ENCODE measurements at places on chromosomes 2 and 18.

DNA sequence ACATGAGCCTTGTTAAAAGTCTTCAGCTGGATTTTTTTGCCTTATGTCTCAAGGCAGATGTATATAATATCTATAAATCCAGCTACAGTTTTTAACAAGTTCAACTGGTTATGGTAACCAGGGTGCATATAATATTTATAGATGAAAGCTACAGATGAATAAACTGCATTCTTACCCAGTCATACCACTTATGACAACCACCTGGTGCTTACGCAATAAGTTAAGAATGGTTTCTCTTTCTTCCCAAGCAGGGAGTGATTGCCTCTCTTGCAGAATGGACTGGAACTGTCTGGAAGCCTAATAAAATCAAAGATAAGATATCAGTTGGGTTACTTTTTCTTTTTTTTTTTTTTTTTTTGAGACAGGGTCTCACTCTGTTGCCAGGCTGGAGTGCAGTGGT lies 19.6 kb downstream of the DHX57 start:
- DNase-seq, result no peak

DNA sequence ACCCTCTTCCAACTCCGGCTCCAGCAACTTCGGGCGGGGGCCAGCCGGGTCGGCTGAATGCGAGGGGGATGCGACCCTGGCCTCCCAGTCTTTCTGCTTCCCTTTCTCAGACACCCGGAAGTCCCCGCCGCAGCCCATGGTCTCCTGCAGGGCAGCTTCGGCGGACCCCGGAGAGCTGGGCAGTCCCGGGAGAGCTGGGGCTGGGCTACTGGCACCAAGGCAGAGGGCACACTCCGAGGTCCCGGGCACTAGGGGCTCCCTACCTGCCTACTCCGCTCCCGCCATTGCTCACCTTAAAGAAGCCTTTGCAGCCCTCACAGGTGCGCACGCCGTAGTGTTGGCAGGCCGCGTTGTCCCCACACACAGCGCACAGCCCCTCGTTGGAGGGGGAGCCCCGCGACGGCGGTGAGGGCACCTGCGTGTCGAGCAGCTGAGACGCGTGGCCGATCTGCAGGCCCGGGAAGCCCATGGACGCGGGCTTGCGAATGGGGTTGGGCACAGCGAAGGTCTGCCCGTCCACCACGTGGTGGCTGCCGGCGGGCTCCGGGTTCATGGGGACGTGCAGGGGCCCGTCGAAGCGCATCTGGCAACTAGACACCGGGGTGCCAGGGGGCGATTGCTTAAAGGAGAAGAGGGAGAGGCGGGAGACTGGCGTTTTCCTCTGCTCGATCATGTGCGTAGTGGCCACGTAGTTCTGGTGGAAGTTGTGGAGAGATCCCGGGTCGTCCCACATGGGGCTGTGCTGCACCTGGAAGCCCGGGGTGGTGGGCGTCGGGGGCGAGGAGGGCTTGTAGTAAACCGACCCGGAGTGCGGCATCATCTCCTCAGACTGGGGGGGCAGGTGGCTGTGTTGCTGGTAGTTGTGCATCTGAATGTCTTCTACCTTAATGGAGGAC lies 3.2 kb downstream of the NR4A2 start:
- DNase-seq, result peak; percentile 68

DNA sequence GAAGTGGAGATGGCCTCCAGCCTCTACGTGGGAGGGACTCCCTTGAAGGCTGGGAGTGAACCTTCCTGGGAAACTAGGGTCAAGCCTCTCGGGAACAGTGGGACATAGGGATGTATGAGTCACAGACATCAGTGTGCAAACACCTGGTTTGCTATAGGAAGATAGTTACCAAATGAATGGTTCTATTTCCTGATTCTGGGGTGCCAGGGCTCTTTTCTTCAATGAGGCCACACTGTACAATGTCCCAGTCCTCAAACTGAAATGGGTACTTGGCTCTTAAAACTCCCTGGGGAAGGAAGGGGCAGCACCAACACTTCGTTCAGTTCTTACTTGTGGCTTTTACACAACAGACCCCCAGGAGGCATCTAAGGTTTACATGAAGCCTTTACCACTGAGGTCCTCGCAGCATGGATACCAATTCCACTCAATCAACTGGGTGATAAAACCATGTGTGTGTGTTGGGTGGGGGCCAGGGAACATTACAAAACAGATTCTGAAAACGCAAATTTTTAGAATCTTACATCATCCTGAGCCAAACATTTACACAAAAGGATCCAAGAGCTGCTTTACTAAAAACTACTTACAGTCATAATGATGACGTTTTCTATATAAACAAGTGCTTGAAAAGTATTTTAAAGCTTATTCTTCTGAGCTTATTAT lies 10.4 kb downstream of the ERFE start:
- DNase-seq, result peak; percentile 84

GRCh38 chr18:40851014-40851429 lies 1104.0 kb upstream of the PIK3C3 start:
- DNase-seq, result no peak

GRCh38 chr2:78029392-78029995 lies 507.3 kb upstream of the LRRTM4 start:
- no peak for DNase-seq

- no peak for DNase-seq
Measured at GRCh38 chr2:19736191-19736831, 165.5 kb downstream of the TTC32 start.

- no peak for DNase-seq
Measured at GRCh38 chr2:198040835-198041234, 236.4 kb downstream of the PLCL1 start.

GRCh38 chr2:206084439-206084869 lies 1.5 kb downstream of the INO80D start:
- DNase-seq, result peak; percentile 91

DNA sequence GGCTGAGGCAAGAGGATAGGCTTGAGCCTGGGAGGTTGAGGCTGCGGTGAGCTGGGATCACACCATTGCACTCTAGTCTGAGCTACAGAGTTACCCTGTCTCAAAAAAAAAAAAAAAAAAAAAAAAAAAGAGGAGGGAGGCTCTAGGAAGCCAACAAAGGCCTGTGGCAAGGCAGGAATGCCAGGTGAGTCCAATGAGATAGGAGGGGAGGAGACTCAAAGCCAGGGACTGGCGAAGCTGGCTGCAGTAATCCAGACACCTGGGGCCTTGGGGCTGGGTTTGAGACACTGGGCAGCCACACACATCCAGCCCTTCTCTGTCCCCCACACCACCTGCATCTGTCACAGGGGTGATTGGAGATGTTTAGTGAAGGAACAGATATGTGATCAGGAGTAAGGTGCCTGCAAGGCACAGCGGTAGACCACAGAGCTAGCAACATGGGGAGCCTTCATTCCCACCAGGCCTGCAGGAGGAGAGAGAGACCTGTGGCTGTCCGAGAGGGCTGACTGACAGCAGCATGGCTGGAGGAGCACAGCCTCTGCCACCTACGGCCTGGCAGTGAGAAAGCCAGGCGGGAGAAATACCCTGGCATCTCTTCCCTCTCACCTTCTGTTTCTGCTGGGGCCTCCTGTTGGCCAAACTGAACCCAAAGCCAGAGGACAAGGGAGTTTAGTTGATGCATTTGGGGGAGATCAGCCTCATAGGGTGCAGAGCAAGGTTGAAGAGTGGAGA lies 9.5 kb downstream of the CHPF start:
- DNase-seq, result no peak

- DNase-seq, result no peak
Measured at GRCh38 chr2:29123617-29124349, 8.6 kb downstream of the CLIP4 start.

GRCh38 chr2:205682239-205682970 lies at the start of gene NRP2:
Gene NRP2 (plus strand): TSS chr2:205682501. CDS start chr2:205683291, 790 bp downstream.
- peak; percentile 98 for DNase-seq

DNA sequence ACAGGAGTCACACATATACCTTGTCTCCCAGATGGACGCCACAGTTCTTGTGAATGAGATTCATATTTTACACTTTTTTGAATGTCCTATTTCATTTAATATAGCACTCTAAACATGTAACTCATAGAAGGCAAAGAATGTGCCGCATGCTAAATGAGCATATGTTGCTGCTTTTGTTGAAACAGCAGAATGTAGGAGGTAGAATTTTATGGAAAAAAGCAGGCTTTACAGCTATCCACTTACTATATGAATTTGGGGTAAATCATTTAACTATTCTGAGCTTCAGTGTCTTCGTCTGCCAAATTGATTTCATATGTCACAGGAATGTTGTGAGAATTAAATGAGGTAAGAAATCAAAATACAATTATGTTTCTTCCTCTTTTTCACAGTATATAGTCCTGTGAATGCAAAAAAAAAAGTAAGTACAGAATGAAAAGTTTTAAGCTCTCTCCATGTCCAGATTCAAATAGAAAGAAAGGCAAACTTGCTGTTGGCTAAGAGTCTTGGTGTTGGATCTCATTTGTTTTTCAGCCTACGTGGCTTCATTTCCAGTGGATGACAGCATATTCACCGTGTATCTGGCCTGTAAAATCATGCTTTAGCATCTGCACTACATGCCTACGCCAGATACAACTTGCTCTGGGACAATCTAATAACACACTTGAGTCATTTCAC lies 154.7 kb upstream of the CNTNAP5 start:
- no peak for DNase-seq

DNA sequence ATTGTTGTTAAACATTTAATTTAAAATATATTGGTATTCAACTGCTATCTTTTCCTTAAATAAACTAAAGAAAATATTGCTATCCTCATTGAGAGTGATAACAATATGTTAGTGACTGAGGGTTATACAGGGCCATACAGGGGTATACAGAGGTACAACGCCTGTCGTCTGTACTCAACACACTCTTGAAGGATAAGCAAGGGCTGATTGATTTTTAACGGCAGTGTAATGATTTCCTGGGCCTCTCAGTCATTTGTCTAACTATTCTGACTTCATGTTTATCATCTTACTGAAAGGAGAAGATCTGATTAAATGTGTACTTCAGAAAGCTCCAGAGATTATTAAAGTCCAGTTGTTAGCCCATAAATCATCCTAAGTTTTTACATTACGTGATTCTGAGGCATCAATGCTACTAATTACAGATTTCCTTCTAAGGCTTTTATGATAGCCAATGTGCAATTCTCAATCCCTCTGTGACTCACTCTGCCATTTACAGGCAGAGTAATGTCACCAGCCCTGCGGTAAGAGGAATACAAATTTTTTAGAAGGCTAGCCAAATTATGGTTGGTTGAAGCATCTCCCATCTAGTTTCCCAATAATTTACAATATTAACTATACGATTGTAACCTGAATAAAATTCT lies 893.0 kb upstream of the CHAC2 start:
- no peak for DNase-seq

- no peak for DNase-seq
Measured at GRCh38 chr2:3575534-3576262, 638 bp downstream of the RPS7 start.

- DNase-seq, result no peak
Measured at GRCh38 chr2:14235667-14236066, 396.9 kb upstream of the LRATD1 start.

GRCh38 chr2:124001696-124002430 lies 23.2 kb upstream of the CNTNAP5 start:
- DNase-seq, result no peak

- no peak for DNase-seq
Measured at GRCh38 chr2:17057109-17058017, 391.7 kb upstream of the CYRIA start.

- peak; percentile 74 for DNase-seq
Measured at GRCh38 chr2:109242210-109242653, 113.2 kb downstream of the SH3RF3 start.

GRCh38 chr2:162172802-162173370 lies 20.8 kb upstream of the GCG start:
- DNase-seq, result no peak

DNA sequence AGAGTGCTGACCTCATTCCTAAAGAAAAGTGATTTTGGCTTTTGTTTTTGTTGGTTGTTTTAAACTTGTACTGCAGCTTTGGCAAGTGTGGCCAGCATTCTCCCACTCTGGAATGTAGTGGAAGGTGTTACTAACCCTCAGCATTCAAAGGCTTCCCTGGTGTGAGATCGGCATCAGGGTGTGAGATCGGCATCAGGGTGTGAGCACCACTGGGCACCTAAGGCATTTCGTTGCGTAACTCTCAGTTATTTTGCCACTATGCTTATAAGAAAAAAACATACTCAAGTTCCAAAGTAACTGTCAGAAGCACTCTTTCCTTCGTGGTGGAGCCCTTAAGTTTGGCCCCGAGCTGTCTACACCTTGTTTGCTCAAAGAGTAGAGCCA lies 1.7 kb downstream of the CYBRD1 start:
- DNase-seq, result no peak

DNA sequence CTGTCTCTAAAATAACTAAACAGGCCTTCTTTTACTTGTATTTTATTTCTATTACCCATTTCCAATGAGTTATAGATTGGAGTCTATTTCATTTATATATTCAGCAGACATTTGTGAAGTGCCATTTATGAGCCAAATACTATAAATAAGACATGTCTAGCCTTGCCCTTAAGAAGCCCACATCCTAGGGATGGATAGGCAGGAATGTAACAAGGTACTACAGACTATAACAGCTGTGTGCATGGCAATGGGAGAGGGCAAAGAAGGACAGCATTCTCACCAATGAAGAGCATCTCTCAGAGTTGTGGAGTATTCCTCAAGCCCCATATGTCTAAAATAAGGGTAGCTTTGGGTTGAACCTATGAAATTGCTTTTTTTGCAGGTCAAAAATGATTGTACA lies 161.9 kb upstream of the RASGRP3 start:
- DNase-seq, result no peak

- no peak for DNase-seq
Measured at GRCh38 chr2:134167015-134167414, 86.9 kb upstream of the MGAT5 start.

DNA sequence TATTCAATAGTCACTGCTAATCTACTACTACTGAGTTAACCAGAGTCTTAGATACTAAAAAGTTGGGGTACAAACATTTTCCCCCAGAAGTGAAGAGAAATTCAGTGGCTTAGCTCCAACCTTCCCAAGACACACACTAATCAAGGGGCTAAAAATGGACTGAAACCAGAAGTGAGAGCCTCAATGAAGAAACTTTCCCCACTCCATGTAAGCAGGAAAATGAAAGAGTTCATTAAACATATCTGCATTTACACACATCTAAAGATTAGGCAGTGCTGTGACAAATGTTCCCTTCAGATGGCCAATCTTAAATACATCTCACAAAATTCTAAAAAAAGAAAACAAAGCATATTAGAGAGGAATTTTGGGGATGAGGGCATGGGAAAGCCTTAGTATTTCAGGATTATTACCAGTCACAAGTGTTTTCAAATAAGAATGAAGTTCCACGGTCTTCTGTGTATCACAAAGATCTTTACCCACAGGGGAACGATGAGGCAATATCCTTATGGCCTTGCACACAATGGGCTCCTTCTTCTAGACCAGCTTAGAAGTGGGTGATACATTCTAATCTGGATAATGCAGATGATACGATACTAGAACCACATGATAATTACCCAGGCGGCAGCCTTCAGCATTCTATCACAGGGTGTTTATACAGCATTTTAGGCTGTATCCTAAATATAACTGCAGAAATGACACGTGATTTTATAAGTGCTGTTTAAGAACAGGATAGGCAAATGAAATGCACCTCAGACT lies 17.1 kb downstream of the ANKRD44 start:
- DNase-seq, result no peak

- DNase-seq, result peak; percentile 67
Measured at GRCh38 chr2:11777066-11777782, 30.8 kb downstream of the LPIN1 start.
